ENCODE measurements at places on chromosomes 11 and 22.

DNA sequence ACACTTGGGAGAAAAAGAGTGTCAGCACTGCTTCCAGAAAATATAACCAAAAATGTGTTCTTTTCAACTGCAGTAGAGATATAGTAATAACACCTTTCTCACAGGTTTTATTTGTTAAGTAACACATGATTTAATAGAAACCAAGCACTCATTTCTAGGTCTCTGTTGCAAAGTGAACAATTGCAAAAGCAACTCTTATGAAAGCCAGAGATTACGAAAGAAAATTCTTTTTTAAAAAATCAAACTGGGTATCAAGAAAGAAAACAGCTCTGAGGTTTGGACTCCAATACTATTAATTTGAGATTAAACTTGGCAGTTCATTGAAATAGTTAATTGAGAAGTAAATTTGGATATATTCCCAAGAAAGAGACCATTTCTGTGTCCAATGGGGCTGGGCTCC lies 9.8 kb upstream of the XKR3 start:
- DNase-seq, result no peak

DNA sequence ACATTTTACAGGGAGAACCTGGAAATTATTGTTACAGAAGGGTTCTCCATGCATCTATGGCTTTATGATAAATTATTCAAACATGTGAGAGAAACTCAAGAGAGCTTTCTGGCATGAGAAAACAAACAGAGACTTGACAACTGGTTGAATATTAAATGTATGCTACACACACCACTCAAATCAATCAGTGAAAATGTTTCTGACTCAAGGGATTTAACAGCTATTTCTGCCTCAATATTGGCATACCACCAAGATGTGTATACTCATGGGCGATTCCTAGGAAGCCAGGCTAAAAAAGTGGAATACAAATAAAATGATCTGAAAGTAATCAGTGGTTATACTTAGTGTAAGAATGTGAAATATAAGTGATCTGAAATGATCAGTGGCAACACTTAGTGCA lies 15.8 kb upstream of the OR51T1 start:
- no peak for DNase-seq

- DNase-seq, result peak; percentile 74
These were observed 40.1 kb upstream of the FLI1 start for GRCh38 chr11:128653801-128654231.

DNA sequence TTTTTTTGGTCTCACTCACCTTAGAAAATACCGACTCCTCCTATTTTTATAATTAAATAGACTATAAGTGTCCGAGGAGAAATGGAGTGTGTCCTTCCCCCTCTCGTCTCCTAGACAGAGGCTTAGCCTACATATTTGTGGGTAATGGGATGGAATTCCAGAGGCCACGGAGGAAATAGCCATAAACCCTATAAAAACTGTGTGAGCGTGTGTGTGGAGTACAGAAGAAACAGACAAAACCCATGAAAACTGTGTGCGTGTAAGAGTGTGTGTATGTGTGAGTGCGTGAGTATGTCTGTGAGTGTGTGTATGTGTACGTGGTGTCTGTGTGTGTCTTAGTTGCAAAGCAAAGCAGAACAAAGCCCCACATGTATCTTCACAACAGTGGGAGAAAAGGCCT lies 883.5 kb downstream of the OPCML start:
- DNase-seq, result no peak

GRCh38 chr11:77411717-77412441 lies 62.0 kb downstream of the PAK1 start:
- peak; percentile 77 for DNase-seq

Measured in T47D (cell line).